ENCODE measurements at places on chromosomes 13 and 19.

GRCh38 chr13:40549500-40550094, 116.8 kb downstream of the FOXO1 start:
- DNase-seq: no peak

DNA sequence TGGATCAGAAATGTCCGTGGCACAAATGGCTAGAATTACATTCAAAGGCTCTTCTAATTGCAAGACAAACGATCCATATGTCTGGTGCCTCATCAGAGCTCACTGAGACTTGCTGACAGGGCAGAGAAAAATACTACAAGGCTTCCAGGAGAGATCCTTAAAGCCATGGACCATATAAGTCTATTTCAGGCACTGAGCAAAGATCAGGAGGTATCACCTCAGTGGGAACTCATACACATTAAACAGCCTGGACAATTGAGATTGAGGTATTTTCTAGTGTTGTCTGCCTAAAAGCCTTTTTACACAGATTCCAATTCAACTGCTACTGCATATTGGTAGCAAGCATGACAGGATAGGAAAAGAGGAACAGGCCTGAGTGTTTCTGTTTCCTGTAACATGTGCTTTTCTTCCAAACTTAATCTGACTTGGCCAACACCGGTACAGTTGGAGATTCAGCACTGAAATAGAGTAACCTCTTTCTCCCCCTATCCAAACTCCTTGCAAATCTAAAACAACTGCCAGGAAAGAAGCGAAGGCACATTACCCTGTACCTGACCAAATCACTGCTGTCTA, 65.9 kb downstream of the SERP2 start:
- DNase-seq: no peak

DNA sequence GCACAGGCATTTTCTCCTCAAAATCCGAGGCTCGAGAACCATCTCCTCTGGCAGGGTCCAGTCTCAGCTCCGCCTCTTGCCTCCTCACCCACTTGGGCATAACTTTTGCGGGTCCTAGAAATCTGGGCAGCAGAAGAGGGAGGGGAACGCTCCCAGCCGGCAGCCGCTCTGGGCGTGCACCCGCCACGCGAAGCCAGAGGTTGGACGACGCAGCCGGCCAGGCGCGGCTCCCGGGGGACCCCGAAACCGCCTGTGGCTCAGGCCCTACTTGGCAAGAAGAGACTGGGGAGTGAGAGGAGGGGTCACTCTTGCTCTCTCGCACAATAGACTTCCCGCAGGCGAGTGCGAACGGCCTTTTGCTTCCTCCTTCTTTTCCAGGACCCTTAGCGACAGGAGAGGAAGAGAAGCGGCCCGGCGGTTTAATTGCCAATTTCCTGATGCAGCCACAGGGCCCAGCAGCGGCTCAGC, 6.0 kb upstream of the SOX1 start:
- no peak for DNase-seq

DNA sequence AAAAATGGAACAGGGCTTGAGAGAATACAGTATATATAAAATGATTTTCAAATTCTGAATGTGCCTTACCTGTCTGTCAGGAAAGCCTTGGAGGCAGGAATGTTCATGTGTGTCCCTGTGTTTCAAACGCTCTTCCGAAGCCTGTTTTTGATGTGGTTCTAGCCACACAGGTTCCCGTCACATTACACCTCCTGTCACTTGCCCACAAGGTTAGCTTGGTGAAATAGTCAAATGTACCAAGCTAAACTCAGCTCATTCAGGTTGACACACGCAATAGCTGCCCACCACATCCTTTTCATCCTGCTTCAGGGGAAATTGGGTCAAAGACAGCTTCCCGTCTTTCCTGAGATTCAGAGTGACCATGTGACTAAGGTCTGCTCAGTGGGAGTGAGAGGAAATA, 574.0 kb downstream of the EFNB2 start:
- no peak for DNase-seq

GRCh38 chr19:42370068-42370520, 20.0 kb downstream of the CNFN start:
- no peak for DNase-seq

DNA sequence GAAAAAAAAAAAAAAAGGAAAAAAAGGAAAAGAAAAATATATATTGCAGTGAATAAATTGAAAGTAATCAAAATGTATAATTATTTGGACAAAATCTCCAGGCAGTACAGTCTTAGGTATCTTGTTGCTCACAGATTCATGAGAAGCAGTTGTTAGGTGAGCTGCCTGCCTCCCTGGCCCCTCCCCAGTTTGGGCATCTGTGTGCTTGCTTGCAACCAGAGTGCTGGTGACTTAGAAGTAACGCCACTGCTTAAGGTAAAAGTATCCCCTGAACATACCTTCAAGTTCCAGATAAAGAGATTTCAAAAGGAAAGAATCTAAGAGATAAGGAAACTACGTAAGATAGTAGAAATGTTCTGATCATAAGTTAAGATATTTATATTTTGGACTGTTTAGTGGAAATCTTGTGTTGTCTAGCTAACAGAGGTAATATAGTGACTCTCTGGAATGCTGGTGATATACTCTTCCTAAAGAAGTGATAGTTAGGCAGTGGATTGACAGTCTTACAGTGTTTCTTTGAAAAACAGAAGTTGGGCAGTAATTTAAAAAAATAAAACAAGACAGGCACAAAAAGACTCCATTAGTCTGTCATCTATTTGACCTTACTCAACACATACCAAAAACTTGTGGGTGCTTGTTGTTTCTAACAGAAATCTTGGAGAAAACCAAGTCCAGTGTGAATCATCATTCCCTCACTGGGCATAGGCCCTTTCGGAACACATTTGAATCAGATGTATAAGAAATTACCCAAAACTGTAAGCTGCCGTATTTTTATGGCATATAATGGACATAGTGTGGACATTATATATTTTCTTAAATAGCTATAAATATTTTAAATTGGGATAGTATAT, 38.3 kb upstream of the KCTD4 start:
- DNase-seq: peak; percentile 23

- no peak for DNase-seq
Observed at GRCh38 chr19:11421371-11422098, 2.4 kb upstream of the RGL3 start.

DNA sequence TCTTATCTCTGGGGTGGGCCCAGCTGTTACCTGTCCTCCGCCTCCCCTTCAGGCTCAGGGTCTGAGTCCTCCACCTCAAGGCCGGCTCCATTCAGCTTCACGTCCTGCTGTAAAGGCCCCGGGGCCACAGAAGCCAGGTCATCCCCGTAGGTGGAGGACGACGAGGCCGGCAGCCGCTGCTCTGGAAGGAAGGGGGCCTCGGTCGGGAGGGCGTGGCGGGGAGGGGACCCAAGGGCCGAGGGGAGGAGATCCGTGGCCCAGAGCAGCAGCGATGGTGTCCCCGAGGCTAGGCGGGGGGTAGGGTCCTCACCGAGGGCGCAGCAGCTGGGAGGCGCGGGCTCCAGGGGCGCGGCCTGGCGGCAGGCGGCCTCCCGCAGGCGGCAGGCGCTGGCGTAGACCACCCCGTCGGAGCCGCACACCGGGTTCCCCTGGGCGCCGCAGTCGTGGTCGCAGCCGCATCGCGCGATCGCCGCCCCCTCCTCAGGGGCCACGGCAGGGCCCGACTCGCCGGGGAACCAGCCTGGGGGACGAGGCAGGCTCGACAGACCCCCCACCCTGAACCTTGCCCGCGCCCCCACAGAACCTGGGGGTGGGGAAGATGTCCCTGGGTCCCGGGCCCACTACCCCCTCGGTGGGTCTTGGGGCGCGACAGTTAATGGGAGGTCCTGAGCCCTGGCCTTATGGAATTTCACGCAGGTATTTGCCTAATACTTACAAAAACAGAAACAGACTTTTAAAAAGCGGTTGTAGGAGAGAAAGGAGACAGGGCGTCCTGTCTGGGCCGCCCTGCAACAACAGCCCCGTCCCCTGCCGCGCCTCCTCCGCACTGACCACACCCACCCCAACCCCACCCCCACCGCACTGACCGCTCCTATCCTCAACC, 7.6 kb downstream of the F2RL3 start:
- DNase-seq: no peak

GRCh38 chr13:39144941-39145533, 106.8 kb downstream of the NHLRC3 start:
- peak; percentile 20 for DNase-seq

DNA sequence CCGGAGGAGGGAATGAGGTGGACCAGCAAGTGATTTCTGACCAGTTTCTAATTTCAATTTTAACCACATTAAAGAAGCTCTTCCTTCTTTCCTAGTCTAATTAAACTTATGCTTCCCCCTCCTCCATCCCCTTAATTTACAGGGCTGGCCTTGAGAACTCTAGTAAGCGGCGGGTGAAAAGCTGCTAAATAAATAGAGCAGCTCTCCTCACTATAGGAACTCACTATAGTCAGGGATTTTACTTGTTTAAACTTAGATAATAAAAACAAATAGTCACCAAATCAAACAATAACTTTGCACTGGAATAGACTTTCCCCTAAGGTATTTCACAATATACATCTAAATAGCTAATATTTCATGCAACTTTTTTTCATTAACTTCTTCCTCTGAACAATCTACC, 1838.2 kb upstream of the PRR20A start:
- no peak for DNase-seq

DNA sequence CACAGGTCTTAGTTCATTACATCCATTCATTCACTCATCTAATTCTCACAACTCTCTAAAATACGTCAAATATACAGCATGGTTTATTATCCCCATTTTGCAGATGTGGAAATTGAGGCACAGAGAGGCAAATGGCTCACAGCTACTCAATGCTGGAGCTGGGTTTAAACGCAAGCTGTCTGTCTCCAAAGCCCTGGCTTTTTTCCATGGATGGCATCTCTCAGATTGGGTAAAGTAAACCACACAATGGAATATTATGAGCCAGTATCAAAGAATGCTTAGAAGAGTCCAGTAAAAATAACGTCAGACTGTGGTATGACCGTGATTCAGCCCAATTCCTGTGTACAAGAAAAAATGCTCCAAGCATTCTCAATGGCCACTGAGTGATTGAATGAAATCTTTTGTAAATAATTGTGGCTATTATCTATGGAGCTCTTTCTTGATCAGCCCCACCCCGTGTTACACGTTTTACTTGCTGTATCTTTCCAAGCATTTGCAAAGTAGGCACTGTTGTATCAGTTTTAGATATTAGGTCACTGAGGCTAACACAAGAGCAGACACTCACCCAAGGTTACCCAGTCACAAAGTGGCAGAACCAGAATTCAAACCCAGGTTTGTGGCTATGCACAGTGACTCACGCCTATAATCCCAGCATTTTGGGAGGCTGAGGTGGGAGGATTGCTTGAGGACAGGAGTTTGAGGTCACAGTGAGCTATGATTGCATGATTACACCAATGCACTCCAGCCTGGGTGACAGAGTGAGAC, 5.5 kb upstream of the ACP7 start:
- DNase-seq: peak; percentile 91

DNA sequence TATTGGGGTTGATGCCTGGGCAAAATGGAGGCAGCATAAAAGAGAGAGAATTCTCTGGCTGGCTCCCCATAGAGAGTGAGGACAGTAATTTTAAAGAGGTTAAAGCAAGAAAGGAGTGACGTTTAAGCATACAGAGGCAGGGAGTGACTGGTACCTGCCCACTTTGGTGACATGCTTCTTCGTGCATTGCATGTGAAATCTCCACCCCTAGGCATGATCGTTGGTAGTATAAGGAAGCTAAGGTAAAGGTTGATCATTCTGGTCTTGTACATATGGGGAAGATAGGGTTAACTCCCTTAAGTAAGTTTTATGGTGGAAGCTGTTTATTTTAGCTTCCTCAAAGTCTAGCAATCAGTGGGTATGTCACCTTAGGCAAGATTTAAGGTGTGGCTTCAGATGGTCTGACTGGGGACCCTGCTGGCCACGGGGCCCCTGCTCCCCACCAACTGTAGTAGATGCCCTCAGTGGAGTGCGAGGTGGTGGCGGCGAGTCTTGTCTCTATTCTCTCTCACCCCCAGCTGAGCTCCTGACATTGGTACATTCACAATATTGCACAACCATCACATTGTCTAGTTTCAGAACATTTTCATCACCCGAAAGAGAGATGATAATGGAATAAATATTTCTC, 797.5 kb upstream of the SPRY2 start:
- no peak for DNase-seq

DNA sequence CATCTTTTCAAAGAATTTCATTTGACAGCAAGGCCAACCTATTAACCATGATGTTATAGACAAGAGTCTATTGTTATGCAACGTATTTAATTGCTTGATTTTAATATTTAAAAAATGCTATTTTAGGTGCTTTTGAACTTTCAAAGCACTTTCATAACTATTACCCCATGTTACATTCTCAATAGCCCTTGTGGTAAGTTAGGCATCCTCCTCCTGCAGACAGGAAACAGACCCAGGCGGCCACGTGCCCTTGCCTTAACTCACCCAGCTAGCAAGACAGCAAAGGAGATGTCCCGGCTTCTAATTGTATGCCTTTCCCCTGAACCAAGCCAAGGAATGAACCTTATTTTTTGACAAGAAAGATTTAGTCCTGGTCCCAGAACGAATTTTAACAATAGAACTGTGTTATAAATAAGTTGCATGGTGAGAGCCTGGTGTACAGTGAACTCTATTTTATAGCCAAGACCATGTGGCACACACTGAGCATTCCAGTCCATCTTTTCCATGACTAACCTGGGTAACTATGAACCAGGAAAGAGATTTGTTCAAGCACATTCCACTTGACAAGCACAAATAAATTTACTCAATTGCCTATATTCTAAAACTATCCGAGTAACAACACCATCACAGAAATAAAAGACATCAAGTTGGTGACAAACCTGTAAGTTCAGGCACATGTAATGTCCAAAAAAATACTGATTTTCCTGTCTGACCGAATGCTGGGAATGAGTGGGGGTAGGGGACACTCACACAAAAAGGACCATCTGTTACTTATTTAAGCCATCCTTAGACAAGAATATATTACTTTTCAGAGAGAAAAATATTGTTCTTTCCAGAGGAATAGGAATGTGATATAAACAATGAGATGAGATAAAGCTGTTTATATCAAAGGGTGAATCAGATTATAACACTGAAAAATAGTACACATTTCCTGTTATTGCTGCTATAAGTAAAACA, 163.0 kb downstream of the EFNB2 start:
- DNase-seq: peak; percentile 55

DNA sequence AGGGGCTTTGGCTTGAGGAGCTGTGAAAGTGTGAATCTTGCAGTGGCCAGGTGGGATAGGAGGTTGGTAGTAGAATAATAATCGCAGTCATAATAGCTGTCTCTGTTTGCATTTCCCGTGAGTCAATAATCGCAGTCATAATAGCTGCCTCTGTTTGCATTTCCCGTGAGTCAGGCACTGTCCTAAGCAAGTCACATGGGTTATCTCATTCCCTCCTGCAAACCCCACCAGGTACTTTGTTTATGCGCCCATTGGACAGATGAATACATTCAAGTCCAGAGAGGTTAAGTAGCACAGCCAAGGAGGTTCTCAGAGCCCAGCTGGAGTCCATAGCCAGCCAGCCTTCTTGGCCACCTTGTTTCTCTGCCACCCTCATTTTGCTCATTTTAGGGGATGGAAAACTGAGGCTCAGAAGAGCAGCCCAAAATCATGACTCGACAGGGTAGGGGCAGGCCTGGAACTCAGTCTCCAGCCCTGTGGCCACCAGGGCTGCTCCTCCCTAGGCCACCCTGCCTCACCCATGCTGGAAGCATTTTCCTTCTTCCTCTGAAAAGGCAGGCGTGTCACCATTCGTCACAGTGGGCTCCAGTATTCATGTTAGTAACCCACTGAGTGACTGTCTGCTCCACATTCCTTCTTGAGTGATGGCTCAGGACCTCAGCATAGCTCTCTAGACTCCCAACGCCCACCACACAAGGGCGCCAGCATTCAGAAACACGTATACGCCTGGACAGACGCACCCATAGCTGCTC, 206.2 kb downstream of the URI1 start:
- no peak for DNase-seq

All from non-pigmented ciliary epithelial cell (primary cell).